ENCODE measurements at places on chromosomes 2 and 18.

DNA sequence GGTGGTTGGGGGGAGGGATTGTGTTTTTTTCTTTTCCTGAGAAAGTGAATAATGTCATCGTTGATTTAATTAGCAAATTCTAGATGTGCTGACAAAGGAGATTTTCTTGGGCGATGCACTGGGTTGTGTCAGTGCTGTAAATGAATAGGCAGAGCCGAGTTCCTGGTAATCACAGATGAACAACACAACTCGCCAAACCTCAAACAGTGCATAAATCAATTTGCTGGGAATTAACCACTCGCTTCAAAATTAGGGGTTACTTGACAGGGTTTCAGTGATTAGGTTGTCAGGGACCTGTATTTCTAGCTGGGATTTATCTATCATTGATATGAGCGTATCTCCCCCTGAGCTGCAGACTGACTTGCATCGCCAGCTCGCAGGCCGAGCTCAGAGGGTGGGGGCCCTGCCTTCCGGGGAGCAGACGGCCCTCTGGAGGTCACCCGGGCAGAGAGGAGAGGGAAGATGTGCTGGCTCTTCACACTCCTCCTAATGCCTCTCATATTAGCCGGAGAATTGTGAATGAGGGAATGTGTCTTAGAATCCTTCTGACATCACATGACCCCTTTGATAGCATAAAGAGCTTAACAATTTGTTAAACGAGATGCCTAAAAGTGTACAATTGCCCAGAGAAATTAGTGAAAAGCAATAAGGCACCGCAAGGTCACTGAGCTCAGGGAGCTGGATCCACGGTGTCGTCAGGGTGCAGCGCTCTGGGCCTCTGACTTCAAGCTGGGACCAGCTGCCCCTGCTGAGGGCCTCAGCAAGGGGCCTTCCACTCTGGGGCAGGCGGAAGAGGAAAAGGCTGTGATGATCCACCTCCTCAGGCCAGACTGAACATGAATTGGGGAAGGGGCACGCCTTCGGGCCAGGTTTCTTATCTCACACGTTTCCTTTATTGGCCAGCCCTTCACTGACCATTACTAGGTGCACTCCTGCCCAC is 48.9 kb downstream of the SMIM21 start:
- no peak for DNase-seq

DNA sequence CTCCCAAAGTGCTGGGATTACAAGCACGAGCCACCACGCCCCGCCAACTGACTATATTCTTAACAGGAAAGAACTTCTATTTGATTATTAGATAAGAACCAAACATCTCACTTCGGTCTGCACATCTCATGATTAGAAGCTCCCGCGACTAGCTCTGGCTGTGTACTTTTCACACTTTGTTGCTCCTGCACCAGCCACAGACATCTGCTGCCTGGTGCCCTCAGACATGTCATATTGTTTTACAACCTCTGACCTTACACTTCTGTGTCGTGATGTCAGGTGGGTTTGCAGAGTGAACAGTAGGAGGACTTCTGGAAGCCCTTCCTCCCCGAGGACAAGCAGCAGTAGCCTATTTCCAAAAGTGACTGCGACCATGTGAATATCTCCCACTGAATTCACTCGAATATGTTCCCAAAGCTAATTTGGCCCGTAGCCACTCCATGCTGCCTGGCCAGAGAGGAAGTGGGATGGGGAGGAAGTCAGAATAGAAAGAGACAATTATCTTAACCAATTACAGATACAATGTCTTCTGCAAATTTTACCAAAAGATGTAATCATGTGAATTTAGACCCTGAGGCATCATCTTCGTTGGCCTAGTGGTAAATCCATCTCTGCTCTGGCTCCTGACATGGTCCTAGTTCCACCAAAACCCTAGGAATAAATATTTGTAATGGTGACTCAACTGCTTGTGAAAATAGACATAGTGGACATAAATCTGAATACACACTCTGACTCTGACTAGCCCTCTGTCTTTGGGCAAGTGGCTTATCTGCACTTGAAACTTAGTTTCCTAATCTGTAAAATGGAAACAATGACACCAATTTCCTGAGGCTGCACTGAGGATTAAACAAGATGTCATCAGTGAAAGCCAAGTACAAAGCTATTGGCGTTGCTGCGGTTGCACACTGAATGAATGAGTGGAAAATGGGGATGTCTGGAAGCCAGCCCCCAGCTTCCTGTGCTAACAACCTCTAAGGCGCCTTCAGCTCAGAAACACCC is 406.1 kb downstream of the LRATD1 start:
- no peak for DNase-seq

GRCh38 chr2:32562906-32563305 is 64.9 kb upstream of the TTC27 start:
- DNase-seq = no peak

GRCh38 chr2:114252713-114253112 is 189.7 kb upstream of the DPP10 start:
- no peak for DNase-seq

DNA sequence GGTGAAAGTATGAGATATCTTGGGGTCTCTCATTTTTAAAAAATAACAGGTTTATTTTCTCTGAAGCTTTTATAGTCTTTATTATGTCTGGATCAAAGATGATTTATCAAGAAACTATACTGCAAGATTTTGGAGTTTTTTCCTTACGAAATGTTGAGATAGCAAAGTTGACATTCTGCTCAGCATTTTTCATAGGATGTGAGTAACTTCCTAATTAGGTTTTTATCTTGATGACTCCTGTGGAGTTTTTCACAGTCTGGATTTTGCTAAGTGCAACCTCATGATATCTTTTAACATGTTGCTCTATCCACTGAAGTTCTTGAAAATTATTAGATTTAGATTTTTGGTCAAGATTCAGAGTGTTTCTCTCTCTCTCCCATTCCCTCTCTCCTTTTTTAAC is 17.8 kb downstream of the TCF7L1 start:
- DNase-seq = no peak

GRCh38 chr2:1561259-1561658 is 148.0 kb downstream of the TPO start:
- DNase-seq = no peak
